ENCODE measurements at places on chromosomes 2 and 18.

DNA sequence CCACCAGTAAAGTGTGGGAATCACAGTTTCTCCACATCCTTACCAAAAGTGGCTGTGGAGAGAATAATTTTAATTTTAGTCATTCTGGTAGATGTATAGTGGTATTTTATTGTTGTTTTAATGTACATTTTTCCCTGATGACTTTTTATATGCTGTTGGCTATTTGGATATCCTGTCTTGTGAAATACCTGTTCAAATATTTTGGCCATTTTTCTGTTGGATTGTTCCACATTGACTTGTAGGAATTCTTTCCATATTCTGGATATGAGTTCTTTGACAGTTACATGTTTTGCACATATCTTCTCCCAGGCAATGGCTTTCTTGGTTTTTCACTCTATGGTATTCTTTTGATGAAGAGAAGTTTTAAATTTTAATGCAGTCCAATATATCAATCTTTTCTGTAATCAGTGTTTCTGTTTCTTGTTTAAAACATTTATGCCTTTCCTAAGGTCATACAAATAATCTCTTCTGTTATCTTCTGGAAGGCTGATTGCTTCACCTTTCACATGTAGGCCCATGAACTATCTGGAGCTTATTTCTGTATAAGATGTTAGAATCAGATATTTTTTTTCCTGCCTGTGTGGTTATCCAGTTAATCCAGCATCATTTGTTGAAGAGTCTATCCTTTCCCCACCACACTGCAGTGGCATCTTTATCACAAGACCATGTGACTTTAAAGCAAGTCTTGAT lies 19.0 kb downstream of the AFTPH start:
- DNase-seq, result no peak

DNA sequence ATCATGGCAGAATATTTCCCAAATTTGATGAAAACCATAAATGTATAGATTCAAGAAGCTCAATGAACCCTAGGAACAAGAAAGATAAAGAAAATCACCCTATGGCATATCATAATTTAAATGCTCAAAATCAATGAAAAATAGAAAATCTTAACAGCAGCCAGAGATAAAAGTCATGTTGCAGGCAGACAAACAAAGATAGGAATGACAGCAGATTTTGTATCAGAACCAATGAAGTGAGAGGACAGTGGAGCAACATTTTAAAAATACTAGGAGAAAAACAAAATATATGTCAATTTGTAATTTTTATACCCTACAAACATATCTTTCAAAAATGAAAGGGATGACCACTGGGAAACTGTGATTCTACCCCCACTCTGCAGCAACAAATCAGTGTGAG lies 203.3 kb downstream of the PIEZO2 start:
- DNase-seq, result no peak

GRCh38 chr2:136020831-136021230 lies 35.4 kb upstream of the DARS1 start:
- DNase-seq, result no peak

DNA sequence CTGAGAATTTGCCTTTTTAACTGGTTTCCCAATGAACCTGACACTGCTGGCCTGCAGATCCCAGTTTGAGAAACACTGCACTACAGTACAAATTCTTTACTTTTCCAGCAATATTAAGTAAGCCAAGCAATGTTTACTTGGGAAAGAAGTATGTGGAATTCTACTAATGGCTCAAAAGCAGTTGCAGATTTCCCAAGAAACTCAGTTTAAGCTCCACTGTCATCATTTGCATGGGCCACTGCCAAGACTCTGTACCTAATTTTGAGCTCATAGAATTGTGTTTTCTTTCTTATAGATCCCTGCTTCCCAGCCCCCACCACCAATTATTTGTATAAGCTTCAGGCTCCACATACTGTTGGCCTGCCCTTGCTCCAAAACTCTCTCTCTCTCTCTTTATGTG lies 676.1 kb downstream of the RNF144A start:
- no peak for DNase-seq

- DNase-seq, result no peak
Observed at GRCh38 chr2:205462681-205463345, 219.5 kb upstream of the NRP2 start.

GRCh38 chr2:179571252-179571651 lies 290.2 kb downstream of the ZNF385B start:
- DNase-seq, result no peak

DNA sequence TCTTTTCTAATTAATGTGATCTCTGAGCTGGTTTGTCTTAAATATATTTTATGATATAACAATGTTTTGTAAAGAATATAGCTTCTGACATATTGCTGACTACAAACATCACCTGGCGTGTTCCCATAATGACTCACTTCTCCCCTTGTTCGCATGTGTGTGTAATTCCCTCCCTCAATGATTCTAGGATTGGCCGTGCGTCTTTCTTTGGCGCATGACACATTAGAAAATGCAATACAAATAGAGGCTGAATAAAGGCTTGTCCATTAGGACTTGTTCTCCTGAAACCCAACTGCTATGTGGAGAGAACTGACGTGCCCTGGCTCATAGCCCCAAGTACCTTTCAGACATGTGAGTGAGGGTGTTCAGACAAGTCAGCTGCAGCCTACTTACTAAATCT lies 159.7 kb upstream of the CDH20 start:
- DNase-seq, result no peak

GRCh38 chr2:173739006-173739405 lies 226.2 kb downstream of the SP3 start:
- DNase-seq, result no peak
